NCI-H526 treated with DMSO at 0.1 percent for 48 hours (cell line): ENCODE measurements at places on chromosomes 5 and 9.

- DNase-seq: no peak
Observed at GRCh38 chr9:84917366-84918070, 248.0 kb downstream of the NTRK2 start.

DNA sequence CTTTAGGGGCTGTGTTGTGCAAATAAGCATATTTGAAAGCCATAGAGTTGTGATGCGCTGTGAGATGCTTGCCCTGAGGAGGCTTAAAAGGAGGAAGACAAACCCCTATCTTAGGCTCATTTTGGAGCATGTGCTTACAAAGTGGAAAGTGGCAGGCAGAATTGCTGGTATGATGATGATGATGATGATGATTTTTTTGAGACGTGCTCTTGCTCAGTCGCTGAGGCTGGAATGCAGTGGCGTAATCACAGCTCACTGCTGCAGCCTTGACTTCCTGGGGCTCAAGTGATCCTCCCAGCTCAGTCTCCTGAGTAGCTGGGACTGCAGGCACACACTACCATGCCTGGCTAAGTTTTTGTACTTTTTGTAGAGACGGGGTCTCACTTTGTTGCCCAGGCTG is 1.7 kb downstream of the CNOT8 start:
- DNase-seq: no peak

DNA sequence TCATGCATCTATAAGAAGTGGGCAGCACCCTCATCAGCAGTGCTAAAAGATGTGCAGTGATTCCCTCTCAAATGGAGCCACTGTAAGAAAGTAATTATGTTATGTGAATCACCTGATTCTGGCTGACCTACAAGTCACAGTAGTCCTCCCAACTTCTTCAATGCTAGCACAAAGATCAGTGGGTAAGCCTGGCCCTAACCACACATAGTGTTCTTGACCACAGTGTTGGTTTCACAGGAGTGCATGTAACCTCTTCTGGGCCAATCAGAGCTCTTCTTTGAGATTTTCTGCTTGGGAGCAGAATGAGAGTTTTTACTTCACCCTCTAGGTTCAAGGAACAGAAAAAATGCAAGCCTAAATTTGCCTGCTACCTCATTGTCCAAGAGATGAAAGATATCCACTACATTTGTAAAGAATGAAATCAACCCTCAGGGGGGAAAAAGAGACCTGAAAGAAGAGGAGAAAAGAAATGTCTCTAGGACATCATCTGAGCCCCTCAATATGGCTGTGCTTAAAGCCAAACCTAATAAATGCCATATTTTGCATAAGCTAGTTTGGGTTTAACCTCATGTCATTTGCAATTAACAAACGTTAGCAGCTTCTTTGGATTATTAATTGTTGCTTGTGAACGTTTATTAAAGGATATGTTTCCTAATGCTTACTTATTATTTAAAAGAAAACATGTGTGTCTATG is 65.3 kb upstream of the ADRB2 start:
- DNase-seq: no peak

- no peak for DNase-seq
Observed at GRCh38 chr5:119966028-119966427, 336.7 kb downstream of the FAM170A start.

GRCh38 chr9:126151686-126152134 is 174.9 kb upstream of the MVB12B start:
- no peak for DNase-seq

DNA sequence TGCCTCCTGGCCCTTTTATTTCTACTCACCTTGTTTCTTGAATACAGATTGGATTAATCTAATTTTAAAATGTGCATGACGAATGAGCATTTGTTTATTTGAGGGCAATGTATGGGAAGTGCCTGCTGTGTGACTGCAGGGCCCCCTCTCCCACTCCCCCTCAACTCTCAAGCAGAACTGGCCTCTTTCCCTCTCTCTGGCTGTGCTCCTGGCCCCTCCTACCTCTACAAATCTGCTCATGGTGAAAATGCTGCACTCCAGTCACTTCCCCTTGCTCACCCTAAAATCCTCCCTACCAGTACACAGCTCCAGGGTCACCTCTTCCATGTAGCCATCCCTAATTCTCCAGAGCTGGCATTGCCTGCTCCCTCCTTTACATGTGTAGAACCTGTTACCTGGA is 17.2 kb upstream of the NDST1 start:
- no peak for DNase-seq

DNA sequence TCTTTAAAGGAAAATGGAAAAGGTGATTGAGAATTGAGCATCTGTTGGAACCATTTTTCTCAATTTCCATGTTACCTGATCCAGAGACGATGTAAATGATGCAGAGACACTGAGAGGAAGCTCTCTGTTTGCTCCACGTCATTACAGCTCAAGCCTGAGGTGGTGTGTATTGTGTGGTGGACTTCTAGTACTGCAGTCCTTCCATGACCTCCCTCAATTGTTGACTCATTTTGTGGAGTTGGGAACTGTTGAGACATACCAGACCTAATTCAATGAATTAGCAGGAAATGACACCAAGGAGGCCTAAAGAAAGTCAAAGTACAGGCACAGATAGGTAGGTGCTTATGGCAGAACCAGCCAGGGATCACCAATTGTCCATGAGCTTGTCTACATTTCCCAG is 15.6 kb upstream of the LVRN start:
- no peak for DNase-seq

DNA sequence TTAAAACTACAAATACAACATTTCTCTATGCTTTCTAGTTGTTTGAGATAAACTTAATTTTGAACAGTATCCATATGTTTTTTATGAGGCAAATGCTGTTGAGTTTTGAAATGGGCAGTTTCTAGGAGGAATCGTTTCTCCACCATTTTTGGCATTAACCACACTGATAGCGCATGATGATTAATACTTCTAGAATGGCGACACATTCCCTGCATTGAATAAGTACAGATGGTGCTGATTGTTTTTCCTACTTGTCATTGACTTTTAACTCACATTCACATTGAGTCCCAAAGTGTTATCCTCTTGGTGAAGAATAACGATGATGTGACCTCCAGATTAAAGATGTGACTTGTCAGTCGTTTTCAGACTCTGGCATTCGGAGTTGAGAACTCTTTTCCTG is 6.5 kb upstream of the CCDC192 start:
- no peak for DNase-seq

- no peak for DNase-seq
Observed at GRCh38 chr5:73420666-73421065, 27.9 kb downstream of the FOXD1 start.

DNA sequence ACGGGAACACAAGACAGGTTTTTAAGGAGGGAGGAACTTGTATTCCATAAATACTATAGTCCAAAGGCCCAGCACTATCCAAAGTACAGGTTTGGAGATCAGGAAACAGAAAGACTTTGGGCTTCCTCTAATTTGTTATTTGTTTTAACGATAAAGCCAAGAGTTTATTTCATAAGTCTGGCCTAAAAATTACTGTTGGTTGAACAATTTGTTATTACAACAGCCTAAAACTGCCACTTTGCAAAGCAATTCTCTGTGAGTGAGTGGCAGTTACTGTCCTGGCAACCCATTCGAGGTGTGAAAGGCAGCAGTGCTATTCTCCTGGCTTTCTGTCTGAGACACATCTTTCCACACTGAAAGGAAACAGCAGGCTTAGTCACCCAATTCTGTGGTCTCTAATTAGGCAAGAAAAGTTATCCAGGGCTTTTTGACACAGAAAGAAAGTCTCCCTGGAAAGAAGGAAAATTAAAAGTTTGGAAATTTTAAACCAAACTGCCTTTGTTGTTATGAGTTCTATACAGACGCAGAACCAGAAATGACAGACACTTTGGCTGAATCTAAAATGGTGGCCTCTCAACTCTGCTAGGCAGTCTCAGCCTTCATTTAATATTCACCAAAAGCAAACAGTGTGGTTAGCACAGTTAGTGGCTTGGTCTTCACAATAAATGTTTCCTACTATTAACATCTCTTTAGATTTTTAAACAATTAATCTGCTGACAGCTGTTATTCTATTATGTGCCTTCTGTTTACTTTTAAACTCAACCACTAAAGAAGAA is 33.9 kb downstream of the PSMB7 start:
- no peak for DNase-seq

DNA sequence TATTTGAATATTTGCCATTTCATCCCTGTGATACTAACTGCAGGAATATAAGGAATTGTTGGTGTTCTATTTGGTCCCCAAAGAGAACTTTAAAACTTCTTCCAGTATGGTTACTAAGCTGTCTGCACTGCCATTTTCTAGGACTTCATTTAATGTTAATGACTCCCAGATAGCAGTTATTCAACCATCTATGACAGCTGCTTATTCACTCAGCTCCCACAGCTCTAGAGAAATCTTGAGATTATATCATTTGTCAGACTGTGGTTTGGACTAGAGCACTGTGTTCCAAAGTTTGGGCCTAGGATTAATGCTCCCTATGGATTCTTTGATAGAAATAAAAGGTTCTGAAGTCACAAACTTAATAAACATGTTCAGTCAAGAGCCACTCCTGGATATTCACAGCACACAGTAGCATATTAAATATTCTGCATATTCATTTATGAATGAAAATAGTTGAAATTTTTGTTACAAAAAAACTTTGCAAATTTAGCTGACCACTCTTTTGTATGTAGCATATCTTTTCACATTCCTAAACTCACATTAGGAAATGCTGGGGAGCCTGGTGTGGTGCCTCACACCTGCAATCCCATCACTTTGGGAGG is 173.7 kb downstream of the NFIB start:
- no peak for DNase-seq

- no peak for DNase-seq
Observed at GRCh38 chr9:87086221-87086818, 139.0 kb upstream of the GAS1 start.

DNA sequence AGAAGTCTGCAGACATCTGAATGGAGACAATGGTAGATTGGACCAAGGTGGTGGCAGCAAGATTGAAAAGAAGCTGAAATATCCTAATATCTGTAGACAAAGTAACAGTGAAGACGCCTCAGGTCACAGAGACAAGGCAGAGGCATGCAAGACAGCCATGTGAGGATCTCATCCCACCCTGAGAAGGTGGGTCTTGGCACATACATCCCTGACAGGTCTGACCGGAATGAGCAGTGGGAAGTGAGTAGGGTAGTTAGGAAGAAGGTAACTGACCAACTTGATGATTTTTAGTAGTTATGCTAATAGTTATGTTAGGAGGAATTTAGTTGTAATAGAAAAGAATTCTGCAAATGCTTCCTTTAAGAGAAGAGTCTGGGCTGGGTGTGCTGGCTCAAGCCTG is 229.6 kb downstream of the NDUFS4 start:
- no peak for DNase-seq

- DNase-seq: no peak
Observed at GRCh38 chr5:176573564-176574296, 24.6 kb downstream of the CDHR2 start.

DNA sequence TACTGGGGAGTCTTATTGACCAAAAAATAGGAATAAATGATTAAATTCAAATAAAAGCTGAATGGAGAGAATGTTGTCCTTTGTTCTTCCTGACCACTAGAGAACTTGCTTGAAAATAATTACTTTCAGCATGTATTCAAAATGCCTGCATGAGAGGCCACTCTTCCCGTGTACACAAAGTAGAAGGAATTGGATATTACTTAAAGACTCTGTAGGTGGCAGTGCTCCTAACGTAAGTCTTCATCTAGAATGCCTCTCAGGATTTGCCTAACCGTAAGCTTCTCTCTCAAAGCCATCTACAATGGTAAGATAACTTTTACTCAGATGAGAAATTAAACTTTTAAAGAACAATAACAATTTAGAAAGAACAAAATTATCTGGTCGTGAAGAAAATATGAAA is 620.0 kb upstream of the CCNG1 start:
- DNase-seq: no peak

- peak; percentile 53 for DNase-seq
Observed at GRCh38 chr9:1429297-1429696, 379.1 kb downstream of the DMRT2 start.

DNA sequence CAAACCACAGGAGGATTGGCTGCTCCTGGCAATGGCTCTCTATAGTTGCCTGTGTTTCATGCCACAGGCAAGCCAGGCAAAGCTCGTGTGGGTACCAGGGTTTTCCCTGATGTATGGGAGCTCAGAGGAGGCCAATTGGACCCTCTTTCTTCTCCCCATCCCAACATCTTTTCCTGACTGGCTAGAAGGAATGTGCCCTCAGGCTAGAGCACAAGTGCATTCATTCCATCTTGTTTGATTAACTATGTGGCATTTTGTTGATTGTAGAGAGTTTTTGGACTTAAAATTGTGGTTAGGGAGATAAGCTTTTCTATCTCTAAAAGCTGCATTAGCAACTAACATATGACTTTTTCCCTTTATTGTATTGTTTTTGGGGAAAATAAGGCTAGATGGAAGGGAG is 561.3 kb downstream of the PSAT1 start:
- DNase-seq: no peak

DNA sequence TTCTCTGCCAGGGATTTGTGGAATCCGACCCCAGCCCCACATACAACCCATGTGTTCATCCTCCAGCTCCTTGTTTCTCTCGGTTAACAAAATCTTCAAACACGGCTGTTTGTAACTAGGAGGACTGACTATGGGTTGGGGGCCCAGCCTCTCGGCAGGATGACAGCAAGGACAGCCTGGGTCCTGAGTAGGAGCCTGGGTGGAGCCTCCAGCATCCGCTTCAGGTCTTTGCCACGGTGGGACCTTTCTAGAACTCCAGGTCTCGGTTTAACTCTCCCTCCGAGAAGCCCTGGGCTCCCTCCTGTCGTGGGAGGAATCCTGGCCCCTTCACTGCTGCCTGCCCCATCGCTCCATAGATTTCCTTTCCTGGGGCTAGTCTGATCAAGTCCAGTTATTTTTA is 248.5 kb downstream of the PBX3 start:
- DNase-seq: no peak

- DNase-seq: no peak
Observed at GRCh38 chr5:60611099-60611740, 88.7 kb downstream of the DEPDC1B start.

- DNase-seq: no peak
Observed at GRCh38 chr5:125536582-125536981, 790.1 kb upstream of the ZNF608 start.

GRCh38 chr9:79015951-79016350 is 555.8 kb upstream of the TLE4 start:
- DNase-seq: no peak

- no peak for DNase-seq
Observed at GRCh38 chr5:143921525-143922311, 109.8 kb downstream of the HMHB1 start.

- DNase-seq: no peak
Observed at GRCh38 chr5:39980056-39980455, 555.3 kb upstream of the DAB2 start.

- no peak for DNase-seq
Observed at GRCh38 chr5:145509336-145510136, 325.6 kb downstream of the PRELID2 start.

- DNase-seq: peak; percentile 84
Observed at GRCh38 chr5:156914371-156914737, 48.7 kb downstream of the TIMD4 start.

- DNase-seq: peak; percentile 70
Observed at GRCh38 chr5:134411546-134412266, at the start of gene CDKN2AIPNL. Gene CDKN2AIPNL (minus strand): TSS chr5:134411881. CDS start chr5:134411854, 27 bp downstream.

GRCh38 chr5:93941897-93942296 is 200.5 kb upstream of the POU5F2 start:
- no peak for DNase-seq
